ENCODE measurements at places on chromosomes 7 and 10. TPM values are rescaled to one million over a fixed set of nuclear protein-coding genes. Genes with fewer than 3 reads are reported as not detected.
A peak's percentile ranks its signal among the peaks of the same experiment; 100 is the strongest.

DNA sequence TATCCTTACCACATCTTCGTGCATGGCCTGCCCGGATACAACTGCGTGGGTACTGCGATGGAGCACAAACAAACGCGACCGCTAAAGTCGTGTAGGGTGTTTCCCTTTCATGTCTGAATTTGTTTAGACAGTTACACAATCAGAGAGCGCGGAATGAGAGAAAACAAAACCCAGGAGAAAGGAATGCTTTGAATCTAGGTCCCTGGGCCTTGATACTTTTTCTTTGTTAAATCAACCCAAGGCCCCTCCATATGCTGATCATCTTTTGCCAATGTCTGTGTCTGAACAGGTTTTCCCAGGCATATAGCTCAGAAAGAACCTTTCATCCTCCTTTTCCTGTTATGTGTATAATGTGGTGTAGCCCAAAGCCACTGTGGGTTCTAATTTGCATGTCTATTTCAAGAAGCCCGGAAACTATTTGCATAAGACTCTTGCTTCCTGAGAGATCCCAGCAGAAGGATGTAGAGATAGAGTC, 145.8 kb downstream of the FRMD4A start:
- DNase-seq, result peak; percentile 15

DNA sequence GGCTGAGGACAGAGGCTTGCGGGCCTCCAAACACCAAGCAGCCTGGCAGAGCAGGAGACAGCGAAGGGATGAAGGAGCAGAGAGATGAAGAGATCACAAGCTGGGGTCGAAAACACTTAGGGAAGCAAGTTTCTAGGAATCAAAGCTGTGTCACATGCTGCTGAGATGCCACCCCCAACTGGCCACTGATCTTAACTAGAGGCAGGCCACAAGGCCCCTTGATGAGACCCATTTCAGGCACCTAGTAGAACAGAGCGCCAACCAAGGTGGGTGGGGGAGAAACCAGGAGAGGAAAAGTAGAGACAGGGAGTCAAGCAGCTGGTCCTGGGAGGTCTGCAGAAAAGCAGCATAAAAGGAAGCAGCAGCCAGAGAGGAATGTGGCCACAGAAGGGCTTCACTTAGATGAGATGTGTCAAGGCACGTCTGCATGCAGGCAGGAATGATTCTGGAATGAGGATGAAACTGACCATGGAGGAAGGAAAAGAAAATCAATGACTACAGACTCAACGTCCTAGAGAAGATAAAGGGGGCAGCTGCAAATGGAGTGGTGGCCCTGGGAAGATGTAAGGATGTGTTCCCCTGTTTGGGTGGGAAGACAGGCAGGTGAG, 85.0 kb upstream of the DDC start:
- no peak for DNase-seq

DNA sequence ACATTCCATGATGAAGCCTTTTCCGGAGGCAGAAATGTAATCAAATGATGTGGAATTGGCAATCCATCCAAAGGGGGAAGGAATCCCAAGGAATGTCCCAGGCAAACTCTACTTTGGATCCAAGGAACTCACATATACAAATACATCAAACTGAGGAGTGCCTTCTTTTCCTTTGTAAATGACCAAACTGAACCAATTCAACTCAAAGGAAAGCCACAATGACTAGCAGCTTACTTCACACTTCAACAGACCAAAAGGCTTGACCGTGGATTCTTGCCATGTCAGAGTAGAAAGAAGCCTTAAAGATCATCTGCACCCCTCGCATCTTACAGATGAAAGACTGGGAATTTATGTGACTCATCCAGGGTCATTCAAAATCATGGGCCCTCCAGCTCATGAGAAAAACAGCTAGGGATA, 79.7 kb upstream of the MACROH2A2 start:
- no peak for DNase-seq

The SEMA3C gene
- 123 TPM for total RNA-seq

DNA sequence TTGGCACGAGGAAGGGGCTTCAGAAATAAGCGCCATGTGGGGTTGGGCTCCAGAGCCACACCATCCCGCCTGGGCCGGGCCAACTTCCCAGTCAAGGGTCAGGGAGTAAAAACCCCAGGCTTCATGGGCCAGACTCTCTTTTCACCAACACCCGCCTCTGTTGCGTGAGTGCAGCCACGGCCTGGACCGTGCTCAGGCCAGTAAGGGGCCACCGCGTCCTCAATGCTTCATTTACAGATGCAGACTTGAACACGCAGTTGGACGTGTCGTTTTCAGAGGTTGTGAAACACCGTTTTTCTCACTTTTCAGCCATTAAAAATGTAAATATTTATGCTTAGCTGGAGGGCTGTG, 161.0 kb downstream of the WDR37 start:
- no peak for DNase-seq

DNA sequence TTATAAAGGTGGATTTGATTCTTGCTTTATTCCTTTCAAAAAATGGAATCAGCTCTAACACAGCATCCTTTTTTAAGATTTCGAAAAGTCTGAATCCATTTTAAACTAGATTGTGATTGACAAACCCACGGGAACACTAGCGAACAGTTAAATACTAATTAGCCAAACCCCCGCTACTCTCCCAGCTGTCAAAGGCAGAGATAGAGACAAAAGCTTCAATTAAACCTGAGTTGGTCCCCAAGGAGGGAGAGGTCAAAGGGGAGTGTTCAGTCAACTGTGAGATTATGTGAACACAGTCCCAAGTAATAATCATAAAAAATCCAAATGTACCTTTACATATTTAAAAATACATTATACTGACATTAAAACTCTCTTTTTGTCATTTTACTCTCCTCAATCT, 65.7 kb upstream of the TBX20 start:
- DNase-seq, result no peak

The CC2D2B gene
- total RNA-seq, result 0.29 TPM

DNA sequence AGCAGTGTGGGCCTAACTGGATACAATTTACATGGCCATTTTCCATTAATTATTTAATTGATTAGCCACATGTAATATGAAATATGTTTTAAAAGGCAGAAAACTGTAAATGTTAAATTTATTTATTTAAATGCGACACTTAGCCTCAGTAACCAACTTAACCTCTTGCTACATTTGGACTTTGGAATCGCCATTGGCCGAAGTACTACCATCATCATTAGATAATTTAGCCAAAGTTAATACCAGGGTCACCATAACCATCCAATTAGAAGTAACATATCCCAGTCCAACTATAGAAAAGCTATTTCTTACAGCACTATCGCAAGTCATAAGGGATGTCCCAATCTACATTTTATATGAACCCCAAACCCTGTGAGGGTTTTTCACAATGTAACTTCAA, 558.6 kb upstream of the IGFBP3 start:
- no peak for DNase-seq

DNA sequence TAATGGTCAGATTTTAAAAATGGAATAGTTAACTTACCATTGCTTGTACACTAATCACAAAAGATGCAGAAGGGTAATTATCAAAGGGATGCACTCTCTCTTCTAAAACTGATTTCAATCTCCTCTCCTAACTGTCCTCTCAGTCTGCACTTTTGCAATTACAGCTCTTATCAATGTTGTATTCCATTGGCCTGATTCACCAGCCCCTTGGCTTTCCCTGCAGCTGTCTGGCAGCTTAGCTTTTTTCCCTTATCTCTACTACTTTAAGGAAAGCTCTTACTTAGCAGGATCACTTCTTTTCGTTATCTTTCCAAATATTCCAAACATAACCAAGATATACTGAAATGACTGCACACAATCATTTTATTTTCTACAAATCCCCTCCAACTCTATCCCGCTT, 448.8 kb downstream of the GRM8 start:
- no peak for DNase-seq

The FAM13C gene
- 0.46 TPM for total RNA-seq

The PCDH15 gene
- total RNA-seq, result not detected

GRCh38 chr7:101673315-101673714, 44.2 kb upstream of the MYL10 start:
- no peak for DNase-seq

DNA sequence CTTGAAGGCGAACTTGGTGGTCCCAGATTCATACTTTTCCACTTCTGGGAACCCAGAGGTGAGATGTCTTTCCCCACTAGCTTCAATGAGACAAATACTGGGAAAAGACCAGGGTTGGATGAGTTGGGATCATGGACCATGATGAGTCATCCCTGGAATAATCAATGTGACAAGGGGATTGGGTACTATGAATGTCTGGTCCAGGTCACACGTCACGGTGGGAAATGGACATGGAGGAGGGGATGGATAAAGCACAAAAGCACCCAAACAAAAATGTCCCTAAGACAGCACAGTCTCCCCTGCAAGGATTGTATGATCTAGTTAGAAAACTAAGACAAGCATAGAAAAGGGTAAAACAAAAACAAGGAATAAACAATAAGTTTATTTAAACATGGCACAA, 12.4 kb upstream of the SORBS1 start:
- DNase-seq, result no peak

- no peak for DNase-seq
Observed at GRCh38 chr10:94287336-94287735, 75.4 kb downstream of the NOC3L start.

DNA sequence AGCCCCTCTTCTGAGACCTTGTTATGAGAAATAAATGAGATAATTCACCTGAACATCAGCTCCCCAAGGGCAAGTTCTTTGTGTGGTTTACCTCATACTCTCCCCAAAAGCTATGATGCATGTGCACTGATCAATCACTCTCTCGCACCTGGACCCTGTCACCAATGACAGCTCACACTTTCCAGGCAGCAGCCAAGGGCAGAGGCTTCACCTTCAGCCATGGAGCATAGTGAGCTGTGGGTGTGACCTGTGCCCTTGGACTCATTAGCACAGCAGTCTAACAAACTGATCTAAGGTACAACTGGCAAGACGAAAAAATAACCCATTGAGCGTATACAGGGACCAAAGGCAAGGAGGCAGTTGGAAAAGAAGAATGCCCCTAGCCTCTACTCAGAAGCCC, 17.0 kb downstream of the PDE1C start:
- no peak for DNase-seq

DNA sequence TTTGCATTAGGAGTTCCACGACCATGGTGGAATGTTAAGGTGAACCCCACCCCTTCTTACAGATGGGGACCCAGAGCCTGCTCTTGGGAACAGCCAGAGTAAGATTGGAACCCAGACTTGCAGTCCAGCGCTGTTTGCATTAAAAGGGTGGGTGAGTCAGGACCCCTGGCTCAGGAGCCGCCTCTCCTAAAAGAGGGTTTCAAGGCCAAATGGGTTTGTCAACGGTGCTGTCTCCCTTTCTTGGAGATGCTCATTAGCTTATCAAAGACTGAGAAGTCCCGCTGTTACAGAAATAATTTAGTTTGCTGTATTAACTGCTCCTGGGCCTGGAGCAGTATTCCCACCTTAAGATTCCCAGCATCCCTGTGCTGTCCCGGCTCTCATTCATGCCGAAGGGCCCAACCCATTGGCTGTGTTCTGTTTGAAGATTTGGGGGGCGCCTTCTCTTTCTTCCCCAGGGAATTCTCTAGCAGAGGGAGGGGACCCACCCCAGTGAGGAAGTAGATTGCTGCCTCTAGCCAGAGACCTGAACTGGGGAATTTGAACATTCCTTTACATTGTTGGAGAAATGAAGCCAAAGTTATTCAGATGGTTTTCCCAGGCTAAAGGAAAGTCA, 1.8 kb downstream of the MARVELD1 start:
- no peak for DNase-seq

GRCh38 chr7:130475776-130476175, 16.1 kb upstream of the MEST start:
- DNase-seq, result no peak

DNA sequence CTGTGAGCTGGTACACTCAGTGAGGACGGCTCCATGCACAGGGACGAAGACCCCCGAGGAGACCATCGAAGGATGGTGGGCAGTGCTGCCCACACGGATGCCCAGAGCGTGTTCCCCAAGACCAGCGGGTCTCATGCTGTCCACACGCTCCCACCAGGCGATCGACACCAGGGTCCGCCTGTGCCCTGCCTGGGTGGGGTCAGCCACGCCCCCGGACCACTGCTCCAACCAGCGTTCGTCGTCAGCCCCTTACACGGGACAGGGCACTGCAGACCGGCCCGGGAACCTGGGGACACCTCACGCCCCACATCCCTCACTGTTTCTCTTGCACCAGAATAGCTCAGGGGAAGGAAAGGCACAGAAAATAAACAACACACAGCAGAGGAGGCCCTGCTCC, 223.5 kb downstream of the DNAJB6 start:
- DNase-seq, result no peak

- peak; percentile 29 for DNase-seq
Observed at GRCh38 chr7:5419539-5420066, 4.0 kb downstream of the TNRC18 start.

The GIMAP1 gene
- not detected for total RNA-seq

DNA sequence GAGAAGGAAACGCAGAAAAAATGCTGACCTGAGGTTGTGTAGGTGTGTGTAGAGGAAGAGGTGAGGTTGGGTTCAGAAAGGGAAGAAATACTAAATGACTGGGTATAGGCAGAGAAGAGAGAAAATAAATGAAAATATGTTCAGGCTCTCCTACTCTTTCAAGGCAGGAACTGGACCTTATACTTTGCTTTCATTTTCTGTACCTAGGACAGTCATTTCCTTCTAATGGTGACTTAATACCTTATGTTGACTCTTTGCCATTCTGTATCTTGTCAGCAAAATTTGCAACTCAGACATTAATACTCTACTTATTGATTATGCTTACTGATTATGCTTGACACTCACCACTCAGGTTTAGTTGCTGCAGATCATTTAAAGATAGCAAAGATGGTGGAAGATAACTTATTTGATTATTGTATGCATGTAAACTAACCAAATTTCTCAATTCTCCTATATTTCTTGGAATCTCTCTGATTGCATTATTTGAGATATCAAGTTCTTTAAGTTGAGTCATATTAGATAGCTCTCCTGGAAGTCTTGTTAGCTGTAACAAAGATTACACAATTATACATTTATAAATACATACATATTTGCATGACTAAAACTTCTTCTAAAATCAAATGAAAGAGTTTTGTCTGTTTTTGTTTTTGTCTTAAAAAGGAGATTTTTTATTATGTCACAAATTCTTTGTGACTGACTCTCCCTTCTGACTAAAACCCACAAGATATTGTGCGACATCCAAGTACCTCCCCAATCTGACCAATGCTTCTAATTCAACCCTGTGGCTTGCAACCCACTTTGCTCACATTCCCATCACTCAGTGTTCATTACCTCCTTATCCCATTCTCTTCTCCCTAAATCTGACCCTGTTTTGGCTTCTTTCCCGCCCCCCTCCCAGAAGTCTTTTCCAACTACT, 20.0 kb downstream of the LRRD1 start:
- peak; percentile 55 for DNase-seq

DNA sequence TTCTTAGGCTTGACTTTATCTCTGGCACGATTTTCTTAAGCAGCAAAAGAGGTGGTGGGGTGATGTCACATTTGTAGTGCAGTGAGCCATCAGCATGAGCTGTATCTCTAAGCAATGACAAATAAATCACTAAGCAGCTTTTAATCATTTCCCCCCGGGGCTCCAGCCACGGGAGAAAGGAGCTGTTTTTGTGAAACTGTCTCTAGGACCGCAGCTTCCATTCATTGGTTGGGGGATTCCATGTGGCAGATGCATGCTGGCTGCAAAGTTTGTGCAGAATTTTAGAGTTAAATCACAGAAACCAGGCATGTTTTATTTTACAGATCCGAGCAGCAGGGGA, 464 bp downstream of the KIAA1217 start:
- peak; percentile 51 for DNase-seq

The ACBD7 gene
- total RNA-seq, result 10.2 TPM

The EIF5AL1 gene
- total RNA-seq, result 0.54 TPM

The MRM2 gene
- 51.7 TPM for total RNA-seq

The TRAPPC14 gene
- 9.0 TPM for total RNA-seq

Data from Daoy (cell line).